ENCODE measurements at places on chromosomes 2 and 18.

GRCh38 chr18:35516351-35516750 is 18.6 kb upstream of the INO80C start:
- DNase-seq = no peak

DNA sequence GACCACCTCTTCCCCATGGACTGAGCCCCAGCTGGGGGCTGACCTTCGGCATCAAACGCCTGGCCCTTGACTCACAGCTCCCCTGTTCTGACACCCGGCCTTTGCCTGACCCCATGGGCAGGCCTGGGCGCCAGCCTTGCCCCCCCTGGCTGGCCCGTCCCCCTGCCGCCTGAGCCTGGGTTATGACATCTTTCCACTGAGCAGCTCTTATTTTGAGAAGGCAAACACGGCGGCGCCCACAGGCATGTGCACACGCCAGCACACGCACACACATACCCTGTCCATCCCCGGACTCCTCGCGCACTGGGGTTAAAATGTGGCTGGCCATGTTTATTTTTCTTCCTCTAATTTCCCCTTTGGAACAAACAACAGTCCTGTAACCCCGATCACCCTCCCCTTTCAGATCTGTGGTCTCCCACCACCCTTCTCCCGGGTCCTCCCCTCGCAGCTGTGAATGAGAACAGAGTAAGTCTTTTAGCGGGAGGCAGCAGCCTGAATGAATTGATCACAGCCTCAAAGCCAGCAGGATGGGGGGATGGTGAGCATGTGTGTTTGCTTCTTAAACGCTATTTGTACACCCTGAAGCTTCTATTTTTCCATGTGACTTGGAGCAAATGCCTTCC is 11.8 kb upstream of the ATOH8 start:
- DNase-seq = peak; percentile 75

- DNase-seq = no peak
These were observed 10.9 kb upstream of the GNAL start for GRCh38 chr18:11678211-11678610.

DNA sequence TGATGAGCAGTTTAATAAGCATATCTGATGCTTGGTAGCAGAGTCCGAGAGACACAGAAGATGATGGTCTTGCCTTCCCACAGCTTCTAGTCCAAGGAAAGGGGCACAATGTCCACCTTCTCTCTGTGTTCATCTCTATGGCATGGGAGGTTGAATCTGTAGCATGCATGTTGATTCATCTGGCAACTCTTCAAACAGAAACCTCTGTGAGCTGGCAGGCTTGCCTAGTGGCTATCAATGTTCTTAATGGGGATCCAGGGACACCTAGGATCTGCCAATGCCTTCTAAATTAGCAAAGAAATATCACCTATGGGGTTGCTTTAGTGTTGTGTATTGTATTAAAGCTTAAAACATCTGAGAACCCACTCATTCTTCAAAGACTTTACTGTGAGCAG is 170.8 kb downstream of the INO80D start:
- DNase-seq = peak; percentile 14

GRCh38 chr2:47014564-47015051 is 99.0 kb upstream of the MCFD2 start:
- DNase-seq = no peak

DNA sequence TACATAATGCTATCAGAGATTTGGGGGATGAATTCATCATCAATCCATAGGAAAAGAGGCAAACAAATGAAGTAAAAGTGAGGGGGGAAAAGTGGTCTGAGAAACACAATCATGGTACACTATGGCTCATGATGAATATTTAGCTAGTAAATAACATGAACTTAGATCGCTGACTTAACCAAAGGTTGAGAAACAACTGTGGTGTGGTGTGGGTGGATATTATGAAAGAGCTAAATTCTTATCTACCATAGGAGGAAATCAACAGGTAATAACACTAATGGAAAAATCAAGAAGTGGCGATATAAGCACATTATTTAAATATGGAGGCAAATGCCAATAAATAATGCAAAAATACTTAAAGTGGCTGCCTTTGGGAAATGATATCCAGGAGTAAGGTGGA is 12.2 kb upstream of the TPRKB start:
- DNase-seq = peak; percentile 11

DNA sequence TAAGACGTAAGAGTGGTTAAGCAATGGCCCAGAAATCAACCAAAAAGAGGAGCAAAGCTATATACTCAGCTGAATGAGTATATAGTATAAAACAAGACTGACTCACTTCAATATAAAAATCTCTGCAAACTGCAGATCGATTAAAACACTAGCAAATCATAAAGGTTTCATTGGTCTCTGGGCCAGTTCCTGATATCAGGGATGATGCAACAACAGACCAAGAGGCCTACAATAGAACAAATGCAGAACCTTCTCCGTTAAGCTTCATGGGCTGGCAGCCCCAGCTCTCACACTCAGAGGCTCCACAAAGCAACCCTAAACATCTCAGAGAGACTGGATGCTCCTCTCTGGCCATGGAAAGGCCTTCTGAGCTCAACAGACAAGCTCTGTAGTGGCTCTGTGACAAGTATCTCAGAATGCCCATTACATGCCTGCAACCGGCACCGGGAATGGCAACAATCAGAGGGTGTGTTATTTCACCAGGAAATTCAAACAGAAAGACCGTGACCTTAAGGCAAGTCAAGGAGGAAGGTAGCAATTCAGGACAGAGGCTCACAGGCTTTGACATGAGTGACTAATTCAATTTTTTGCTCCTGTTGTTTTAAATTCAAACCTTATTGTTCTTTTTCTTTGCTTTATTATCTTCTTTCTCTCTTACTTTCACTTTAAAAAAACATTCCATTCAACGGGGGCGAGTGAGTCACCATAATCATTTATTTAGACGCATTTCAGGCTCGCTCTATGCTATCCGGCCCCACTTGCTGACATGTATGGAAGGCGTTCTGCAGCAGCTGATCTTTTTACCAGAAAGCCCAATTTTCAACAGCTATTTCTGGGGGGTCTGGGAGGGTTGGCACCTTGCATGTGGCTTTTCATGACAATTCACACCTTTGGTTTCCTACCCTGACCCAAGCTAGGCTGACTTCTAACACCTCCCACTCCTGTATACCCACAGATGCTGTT is 15.1 kb downstream of the CYRIA start:
- peak; percentile 54 for DNase-seq

GRCh38 chr2:20569464-20570223 is 81.3 kb downstream of the HS1BP3 start:
- no peak for DNase-seq

- no peak for DNase-seq
These were observed 16.3 kb downstream of the ASAP2 start for GRCh38 chr2:9222893-9223287.

GRCh38 chr2:66122516-66122915 is 312.4 kb upstream of the MEIS1 start:
- DNase-seq = no peak
